Heart left ventricle (tissue), 16 donors: ENCODE measurements at places on chromosomes 4 and X. TPM values are rescaled to one million over a fixed set of nuclear protein-coding genes. Genes with fewer than 3 reads are reported as not detected.
A peak's percentile ranks its signal among the peaks of the same experiment; 100 is the strongest.

Gene SNCA
- total RNA-seq = 12.5 TPM

Gene CMC4
- 36.2 TPM for total RNA-seq

Gene DCAF8L2
- total RNA-seq = not detected

Gene TCEAL8
- 52.7 TPM for total RNA-seq

Gene RNF128
- not detected for total RNA-seq

Gene TMEM156
- total RNA-seq = not detected

Gene TLR2
- total RNA-seq = 5.6 TPM

Gene BEND4
- not detected for total RNA-seq

Gene NEIL3
- total RNA-seq = not detected

- DNase-seq = no peak
These were observed 236.5 kb downstream of the PARM1 start for GRCh38 chr4:75169427-75169826.

GRCh38 chrX:26954029-26954428 is 509.1 kb downstream of the PPP4R3C start:
- no peak for DNase-seq

DNA sequence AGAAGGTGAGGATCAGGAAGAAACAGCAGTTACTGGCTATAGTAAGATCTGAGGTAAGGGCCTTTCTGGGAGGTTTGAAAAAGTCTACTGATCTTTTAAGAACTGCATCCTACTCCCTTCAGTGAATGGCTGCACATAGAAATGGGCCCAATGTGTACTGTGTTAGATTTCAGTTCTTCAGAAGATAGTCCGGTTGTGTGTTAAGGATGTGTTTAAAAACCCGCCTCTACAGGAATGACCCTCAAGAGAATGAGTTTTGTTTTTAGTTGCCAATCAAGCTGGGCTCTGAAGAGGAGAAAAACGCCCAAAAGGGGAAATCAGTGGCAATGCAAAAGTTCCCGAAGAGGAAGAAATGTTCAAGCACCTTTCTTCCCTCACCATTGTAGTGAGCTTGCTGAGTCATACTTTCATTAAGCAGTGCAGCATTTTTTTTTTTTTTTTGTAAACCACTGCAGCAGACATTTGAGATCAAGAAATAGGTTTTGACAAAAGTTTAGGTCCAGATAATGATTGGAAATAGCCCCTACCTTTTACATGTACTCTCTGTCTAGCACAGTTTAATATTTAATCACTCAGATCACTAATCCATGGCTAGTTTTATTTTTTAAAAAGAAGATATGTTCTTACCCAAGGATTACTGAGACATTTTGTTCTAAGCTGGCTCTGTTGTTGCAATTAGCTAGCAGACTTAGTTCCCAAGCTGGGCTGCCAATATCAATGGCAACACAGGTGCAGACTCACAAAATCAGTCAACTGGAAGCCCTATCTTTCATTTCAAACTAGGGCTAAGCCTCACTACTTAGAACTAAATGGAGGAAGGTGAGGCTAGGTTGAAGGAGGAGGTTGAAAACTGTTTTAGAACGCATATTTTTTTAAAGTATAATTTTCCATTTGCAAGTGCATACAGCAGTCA is 7.0 kb upstream of the TRPC5OS start:
- no peak for DNase-seq

DNA sequence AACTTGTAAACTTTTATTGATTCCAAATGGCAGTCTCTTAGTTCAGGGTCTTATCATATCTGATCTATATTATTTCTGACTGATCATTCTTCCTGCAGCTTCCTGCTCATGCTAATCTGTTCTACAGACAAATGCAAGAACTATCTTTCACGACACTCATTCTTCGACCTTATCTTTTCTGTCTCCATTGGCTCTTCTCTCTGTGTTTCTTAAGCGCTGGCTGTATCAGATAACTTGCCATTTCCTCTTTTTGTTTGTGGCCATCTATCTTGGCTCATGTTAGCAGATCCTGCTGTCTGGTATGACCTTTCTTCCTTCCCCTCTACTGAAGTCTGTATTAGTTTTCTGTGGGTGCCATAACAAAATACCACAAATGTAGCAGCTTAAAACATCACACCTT is 230.5 kb upstream of the PUDP start:
- no peak for DNase-seq

GRCh38 chrX:124501586-124501985 is 155.2 kb downstream of the SH2D1A start:
- DNase-seq = no peak

GRCh38 chr4:73068491-73069337 is 802 bp downstream of the COX18 start:
- DNase-seq = no peak

DNA sequence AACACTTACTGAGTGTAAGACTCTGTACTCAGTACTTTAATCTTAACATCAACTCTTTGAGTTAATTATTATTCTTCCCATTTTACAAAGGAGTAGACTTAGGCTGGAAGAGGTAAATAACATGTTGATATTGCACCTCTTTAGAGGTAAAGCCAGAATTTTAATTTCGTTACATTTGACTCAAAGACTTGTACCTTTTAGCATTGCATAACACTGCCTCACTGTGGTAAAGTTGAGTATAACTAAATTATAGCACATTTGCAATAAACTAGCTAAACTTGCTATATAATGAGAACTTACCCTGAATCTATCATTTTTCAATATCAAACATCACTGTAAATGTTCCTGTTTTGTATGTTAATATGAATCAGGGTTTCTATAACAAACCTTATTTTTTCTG is 218.5 kb downstream of the PRR32 start:
- DNase-seq = no peak

DNA sequence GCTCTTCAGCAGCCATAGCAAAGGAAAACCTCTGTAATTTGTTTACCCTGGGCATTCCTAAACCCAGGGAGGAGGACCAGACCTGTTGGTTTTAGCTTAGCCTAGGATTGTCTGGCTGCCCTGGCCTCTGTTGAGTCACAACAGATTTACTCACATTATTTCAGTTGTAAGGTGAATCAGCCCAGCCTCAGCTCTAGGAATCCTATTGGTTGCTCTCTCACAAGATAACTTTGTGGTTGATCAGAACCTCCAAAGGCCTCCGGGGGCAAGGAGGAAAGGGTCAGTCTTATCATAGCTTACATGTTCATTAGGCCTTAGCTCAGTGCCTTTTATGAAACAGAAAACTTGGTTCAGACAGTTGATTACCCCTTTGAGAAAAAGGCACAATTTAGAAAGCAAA is 41.0 kb downstream of the PDK3 start:
- DNase-seq = no peak

DNA sequence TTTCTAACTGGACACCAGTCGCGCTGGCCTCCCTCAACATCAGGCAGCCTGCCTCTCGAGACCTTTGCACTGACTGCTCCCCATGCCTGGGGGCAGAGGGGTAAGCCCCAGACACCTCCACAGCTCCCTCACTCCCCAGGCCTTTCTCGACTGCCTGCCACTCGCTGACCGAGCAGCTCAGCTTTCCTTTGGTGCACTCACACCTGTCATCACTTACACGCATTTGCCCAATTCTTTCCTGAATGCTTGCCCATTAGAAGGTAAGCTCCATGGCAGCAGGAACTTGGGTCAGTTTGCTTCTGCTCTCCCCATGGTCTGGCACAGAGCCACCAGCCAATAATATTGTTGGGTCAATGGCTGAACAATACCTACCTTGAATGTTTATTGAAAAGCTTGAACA is 32.2 kb upstream of the PROM1 start:
- DNase-seq = no peak

DNA sequence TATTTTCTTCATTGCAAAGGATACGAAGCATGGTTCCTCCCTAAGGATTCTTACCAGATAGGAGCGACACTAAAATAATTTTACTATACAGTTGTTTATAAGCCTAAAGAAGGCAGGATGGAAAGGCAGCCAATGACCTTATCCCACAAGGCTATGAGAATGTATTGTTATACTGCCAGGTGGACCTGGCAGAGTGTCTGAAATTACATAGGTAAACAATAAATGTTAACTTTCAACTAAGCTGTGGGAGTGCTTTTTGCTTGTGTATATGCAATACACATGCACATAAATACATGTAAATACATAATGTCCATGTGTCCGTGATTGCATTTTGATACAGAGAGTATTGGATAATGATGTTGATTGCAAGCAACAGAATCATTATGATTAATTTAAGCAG is 850.6 kb downstream of the CENPC start:
- no peak for DNase-seq

DNA sequence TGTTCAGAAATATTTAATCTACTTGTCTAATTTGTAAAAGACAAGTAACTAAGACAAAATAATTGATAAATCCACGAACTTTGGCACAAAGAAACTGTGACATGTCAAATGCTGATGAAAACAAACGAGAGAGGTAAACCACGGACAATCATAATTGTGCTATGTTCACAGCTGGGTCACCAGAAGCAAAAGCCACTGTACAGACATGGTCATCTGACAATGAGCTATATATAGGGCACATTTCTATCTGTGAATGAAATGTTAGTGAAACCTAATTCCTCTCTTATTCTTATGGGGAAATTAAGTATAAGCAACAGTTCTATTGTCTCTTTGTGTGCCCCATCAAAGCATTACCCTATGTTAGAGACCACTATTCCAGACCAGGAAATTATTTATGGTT is 444.0 kb upstream of the TRAM1L1 start:
- DNase-seq = no peak

DNA sequence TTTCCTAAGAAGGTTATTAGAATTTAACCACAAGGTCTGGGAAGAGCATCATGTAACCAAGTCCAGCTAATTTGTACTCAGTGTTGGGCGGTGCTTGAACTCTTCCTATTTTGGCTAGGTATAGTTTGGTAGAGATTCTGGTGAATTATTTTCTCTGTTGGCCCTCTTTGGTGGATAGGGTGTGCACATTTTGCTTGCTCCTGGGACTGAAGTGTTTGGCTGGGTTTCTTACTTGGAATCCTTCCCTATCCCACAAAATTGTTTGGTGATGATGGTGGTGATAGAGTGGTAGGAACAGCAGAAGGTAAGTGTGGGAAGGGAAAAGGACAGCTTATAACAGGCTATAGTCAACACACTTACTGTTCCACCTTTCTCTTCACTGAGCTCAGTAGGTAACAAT is 194.8 kb upstream of the GPC4 start:
- DNase-seq = no peak

GRCh38 chrX:16077811-16078210 is 45.6 kb upstream of the GRPR start:
- DNase-seq = no peak

DNA sequence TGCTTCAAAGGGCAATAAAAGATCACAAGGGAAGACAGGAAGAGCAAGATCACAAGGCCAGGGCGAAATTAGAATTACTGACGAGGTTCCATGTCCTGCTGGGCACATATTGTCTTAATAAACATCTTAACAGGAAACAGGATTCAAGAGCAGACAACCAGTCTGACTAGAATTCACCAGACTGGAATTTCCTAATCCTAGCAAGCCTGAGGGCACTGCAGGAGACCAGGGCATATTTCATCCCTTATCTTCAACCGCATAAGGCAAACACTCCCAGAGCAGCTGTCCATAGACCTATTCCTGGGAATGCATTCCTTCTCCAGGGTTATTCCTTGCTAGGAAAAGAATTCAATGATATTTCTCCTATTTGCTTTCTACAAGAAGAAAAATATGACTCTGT is 12.4 kb upstream of the TDO2 start:
- no peak for DNase-seq

GRCh38 chrX:24298191-24298590 is 15.7 kb downstream of the SUPT20HL2 start:
- DNase-seq = no peak

DNA sequence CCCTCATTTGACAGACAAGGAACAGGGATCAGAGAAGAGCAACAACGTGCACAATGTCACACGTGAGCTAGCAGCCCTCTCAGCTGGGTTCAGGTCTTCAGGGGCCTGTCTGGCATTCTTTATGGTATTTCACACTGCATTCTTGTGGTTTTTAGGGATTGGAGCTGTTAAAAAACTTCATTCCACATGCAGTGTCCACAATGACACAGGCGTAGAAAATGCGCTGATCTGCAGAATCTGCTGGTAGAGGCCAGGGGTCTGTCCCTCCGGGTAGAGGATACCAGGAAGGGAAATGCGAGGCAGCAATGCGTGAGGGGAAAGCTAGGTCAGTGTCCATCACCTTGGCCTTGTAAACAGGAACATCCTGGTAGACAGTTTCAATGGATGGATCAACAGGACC is 36.6 kb downstream of the MAP7D3 start:
- DNase-seq = no peak

GRCh38 chr4:146333187-146333894 is 119.0 kb downstream of the REELD1 start:
- DNase-seq = no peak

DNA sequence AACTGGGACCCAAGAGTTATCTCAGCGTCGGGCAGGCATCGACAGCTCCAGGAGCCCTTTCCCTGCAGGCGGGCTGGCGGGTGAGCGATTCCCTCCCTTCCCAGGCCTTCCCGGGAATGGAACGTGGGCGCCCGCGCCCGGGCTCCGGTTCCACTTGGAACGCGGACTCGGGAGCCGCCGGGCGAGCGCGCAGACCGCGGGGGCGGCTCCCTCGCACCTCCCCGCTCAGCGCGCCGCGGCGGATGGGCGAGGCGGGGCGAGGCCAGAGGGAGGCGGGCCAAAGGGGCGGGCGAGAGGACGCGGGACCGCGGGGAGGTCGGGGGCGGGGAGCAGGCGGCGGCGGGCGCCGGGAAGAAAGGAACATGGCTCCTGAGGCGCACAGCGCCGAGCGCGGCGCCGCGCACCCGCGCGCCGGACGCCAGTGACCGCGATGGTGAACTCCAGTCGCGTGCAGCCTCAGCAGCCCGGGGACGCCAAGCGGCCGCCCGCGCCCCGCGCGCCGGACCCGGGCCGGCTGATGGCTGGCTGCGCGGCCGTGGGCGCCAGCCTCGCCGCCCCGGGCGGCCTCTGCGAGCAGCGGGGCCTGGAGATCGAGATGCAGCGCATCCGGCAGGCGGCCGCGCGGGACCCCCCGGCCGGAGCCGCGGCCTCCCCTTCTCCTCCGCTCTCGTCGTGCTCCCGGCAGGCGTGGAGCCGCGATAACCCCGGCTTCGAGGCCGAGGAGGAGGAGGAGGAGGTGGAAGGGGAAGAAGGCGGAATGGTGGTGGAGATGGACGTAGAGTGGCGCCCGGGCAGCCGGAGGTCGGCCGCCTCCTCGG is at the start of gene PKD2:
Gene PKD2, plus strand, starts transcription at position 332 of the 818 bp plus-strand sequence. Its CDS starts 99 bp downstream, at position 431.
- peak; percentile 94 for DNase-seq

- no peak for DNase-seq
These were observed 717 bp downstream of the MGAT4D start for GRCh38 chr4:140497405-140497746.
